Stimulated activated CD4-positive, alpha-beta T cell treated with anti-CD3 and anti-CD28 coated beads, TNF-alpha, amount 100 ng/mL, for 1 hour (primary cell): ENCODE measurements at places on chromosomes 7 and 10.

DNA sequence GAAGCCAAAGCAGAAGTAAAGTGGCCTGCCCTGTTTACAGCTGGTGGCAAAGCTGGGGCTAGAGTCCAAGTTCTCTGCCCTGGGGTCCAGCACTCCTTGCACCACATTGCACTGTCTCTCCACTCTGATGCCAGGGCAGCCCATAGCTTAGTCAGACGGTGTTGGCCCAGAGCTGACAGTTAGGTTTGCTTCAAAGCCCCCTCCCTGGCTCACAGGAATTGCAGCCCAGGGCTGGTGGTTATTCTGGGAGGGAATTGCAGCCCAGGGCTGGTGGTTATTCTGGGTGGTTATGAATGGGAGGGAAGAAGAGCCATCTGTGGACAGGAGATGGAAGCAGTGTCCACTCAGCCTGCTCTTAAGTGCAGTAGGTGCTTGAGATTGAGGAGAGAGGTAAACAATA is 88.9 kb downstream of the SCRN1 start:
- no peak for DNase-seq

DNA sequence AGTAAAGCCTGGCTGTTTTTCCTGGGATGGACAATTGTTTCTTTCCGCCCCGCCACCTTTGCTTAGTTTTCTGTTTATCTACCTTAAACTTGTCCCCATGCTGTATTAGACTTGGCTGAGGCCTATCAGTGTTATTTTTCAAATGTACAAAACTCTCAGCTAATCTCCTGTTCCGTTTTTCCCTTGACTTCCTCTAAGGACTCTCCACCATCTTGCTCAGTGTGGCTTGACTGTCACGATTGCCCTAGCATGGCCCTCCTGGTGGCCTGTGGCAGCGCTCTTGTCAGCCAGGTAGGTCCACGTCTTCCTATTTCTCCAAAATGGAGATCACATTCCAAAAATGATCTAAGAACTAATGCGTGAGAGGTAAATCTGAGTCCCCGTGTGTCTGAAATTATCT is 36.7 kb downstream of the BAIAP2L1 start:
- DNase-seq: no peak

GRCh38 chr7:111242141-111242755 is 151.3 kb downstream of the LRRN3 start:
- no peak for DNase-seq

GRCh38 chr7:85021101-85021704 is 165.7 kb downstream of the SEMA3D start:
- DNase-seq: no peak

DNA sequence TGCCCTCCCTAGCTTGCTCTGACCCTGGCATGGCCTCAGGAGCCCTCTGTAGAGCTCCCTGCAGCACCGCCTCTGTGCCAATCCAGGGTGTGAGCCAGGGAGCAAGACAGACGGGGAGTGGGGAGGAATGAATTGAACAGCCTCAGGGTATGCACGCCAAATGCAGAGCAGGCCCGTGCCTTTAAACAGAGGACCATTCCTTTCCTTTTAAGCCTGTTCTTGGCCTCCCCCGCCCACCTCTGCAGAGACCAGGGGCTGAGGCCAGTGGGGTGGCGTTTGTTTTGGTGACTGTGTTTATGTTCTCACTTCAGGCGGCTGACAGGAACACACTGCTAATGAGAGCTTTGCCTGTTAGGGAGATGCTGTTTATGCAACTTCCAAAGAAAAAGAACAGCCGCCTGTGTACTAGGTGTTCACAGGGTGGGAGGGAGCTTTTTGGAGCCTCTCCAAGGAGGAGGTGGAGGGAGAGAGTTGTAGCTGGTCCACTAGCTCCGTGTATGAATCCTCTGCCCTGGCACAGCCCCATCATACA is 528.1 kb upstream of the DPP6 start:
- no peak for DNase-seq

- no peak for DNase-seq
Measured at GRCh38 chr7:128025380-128025779, 5.9 kb downstream of the LRRC4 start.

DNA sequence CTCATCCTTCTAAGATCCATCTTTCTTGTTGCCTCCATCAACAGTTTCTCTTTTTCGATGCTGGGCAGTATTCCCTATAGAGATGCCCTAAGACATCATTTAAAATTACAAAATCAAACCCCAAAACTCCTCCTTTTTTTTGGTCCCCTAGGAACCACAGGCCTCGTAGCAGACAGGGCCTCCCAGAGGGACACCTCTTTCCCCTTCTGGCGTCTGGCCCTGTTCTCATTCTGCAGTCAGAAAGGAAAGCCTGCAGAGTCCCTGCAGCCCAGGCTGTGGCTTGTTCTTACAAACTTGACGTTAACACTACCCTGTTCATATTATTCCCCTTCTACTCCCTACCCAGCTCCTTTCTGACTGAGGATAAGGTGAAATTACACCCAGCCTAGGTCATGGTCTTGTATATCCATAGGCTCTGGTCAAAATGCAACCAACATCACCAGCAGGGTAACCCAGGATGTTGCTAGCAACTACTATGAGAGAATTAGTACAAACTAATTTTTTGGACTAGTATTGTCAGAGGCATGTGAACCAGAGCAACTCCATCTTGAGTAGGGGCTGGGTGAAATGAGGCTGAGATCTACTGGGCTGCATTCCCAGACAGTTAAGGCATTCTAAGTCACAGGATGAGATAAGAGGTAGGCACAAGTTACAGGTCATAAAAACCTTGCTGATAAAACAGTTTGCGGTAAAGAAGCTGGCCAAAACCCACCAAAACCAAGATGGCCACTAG is 3.5 kb upstream of the EPHA1 start:
- DNase-seq: no peak

GRCh38 chr7:12570168-12570533 is 369 bp upstream of the SCIN start:
- DNase-seq: no peak
